ENCODE measurements at places on chromosomes 11 and 22.
A peak's percentile ranks its signal among the peaks of the same experiment; 100 is the strongest.

GRCh38 chr11:117597071-117597470, 199.9 kb downstream of the DSCAML1 start:
- DNase-seq, result peak; percentile 30

DNA sequence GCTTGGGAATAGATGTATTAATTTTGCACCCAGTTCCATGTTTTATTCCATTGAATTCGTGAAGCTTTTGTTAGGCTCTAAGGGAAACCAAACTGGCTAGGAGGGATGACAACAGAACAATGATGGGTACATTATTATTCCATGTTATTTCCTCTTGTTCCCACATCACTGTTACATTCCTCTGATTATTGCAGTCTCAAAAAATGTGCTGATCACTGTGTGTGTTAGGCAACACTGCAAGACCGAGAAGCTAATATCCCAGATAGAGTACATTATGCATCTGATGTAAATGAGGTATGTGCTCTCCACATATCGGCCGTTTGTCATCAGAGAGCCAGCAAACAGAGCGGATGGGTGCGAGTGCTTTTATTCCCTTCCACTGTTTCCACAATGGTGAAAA, 327.9 kb downstream of the SOX6 start:
- DNase-seq, result no peak

GRCh38 chr11:44301564-44302271, 8.2 kb downstream of the ALX4 start:
- DNase-seq, result no peak

DNA sequence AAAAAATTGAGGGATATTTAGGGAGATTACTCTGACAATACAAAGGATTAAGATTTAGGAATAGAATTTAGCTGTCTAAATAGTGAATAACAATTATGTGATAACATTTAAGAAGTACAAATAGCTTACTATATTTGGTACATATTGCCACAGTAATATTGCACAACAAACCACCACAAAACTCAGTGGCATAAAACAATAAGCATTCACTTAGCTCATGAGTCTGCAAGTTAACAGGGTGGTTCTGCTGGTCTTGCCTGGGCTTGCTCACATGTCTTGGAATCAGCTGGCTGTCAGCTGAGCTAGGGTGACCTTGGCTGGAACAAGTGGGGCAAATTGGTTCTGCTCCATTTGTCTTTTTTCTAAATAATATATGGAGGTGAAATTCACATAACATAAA, 115.1 kb downstream of the DCDC1 start:
- DNase-seq, result no peak

- DNase-seq, result peak; percentile 53
Measured at GRCh38 chr11:8092587-8093424, 11.8 kb downstream of the TUB start.

GRCh38 chr22:37486224-37486845, at the start of gene MFNG:
TSS of gene MFNG (minus strand) at chr22:37486384. CDS start at chr22:37486177, 207 bp downstream.
- DNase-seq, result peak; percentile 87

GRCh38 chr11:102830001-102830727, 13.2 kb downstream of the MMP3 start:
- no peak for DNase-seq

DNA sequence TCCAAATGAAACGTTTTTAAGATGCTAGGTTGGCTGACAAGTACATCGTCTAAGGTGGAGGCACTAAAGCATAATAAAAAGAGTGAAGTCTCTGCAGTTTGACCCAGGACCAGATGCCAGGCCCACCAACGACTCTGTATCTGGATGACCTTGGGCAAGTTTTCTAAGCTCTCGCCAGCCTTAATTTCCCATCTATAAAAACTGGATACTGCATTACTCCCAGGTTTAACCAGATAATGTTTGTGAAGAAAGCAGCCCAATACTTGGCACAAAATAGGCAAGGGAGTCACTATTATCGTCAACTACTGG, 49.0 kb downstream of the FAM83F start:
- no peak for DNase-seq

DNA sequence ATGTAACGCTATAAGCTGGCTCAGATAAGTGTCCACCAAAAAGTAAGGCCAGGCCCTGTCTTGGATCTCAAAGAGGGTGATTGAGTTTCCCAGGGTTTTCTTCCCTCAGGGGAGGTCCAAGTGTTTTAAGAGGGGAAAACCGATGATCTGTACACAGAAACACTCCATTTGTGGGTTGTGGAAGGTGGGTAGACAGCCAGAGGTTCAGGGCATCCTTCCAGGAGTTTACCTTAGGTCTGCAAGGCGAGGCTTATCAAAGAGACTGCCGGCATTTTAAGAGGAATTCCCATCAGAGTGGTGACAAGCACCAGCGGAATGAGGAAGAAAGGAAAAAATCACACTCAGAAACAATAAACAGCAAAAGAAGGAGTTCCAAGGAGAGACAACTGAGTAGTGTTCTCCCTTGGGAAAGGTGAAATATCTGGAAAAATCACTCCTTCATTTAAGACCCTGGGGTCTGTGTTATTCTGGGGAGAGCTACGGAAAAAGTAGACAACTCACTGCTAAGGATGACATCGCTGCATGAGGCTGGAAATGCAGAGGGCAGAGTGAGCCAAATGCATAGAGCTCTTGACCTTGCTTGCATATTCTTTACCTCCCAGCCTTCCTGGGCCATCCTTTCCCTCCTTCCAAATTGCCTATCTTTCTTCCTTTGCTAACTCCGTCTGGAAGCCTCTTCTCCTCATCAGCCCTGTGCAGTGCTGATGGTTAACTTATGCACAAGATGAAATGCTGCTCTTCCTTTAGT, 22.1 kb upstream of the MMP7 start:
- DNase-seq, result no peak

DNA sequence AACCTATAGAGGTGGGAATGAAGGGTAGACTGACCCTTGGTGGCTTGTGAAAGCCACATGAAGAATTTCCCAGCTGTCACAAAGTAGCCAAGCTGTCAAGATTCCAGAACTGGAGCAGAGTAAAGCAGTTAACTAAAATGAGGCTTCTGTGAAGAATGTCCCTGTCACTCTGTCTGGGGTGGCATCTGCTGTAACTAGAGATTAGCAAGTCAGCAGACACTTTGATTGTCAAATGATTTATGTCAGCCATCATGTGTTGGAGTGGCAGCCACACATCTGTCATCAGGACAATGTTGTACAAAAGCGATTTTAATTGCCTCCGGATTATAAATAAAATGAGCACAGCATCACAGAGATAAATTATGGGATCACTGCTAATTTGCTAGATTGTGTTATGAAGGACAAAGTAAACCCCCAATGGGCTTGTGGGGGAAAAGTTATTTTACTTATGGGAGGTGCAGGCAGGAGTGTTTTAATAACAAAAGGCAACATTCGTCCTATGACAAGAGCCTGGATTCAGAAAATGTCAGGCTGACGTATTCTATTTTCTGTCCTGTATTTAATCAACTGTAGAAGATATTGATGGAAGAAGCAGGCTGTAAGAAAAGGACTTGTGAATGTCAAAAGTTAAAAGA, 270.9 kb downstream of the FAM181B start:
- DNase-seq, result no peak

DNA sequence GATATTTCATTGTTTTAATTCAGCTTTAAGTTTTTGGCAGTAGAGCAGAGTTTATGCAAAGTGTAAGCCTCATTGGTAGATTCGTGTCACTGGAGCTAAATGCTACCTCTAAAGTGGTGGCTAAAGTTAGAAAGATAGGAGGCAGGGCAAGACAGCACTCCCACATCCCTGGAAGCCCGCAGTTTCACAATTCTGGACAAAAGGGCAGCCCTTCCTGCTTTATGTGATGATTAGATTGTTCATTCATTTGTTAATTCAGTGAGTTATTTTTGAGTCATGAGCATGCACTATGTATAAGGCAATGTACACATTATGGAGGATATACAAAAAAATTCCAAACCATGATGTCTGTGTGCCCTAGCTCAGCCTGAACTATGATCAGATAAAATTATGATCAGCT, 52.1 kb upstream of the EIF3M start:
- DNase-seq, result no peak

DNA sequence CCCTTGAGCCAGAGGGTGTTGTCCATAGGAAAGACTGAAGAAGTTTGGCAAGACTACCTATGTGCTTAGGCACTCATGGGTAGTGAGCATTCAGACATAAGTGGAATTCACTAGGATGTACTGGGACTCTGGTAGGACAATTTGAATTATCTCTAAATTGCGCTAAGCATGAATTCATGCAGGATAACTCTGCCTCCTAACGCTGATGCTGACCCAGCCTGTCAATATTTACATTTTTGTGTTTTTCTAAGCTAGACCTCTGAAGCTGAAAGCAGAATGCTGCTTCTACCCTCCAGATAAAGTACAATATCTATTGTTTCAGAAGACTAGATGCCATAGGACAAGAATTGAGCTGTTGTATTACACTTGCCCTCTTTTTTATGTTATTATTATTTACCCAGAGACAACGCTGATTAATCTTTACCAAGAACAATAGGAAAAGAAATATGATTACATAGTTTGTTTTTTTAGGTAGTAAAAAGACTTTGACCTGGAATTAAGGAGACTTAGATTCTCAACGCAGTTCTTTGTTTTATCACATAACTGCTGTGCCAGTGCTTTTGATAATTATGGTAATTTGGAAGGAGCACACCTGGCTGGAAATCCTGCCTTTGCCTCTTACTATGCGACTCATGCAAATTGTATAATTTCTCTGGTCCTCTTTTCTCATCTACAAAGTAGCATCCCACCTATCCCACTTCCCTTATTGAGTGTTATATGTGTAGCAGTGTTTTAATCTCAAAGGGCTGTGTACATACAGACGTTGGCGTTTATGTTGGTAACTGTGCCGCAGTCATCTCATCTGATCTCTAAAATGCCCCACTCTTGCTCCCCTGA, 21.2 kb upstream of the GRAMD1B start:
- no peak for DNase-seq

GRCh38 chr22:41939981-41940831, 6.7 kb downstream of the CENPM start:
- no peak for DNase-seq

GRCh38 chr11:71426413-71426812, 21.8 kb downstream of the DHCR7 start:
- DNase-seq, result no peak

GRCh38 chr22:35749808-35750207, 32.1 kb downstream of the APOL5 start:
- DNase-seq, result no peak

GRCh38 chr22:47686594-47687345, 924.3 kb downstream of the TBC1D22A start:
- no peak for DNase-seq

- DNase-seq, result no peak
Measured at GRCh38 chr11:95562196-95562921, 227.2 kb downstream of the FAM76B start.

- DNase-seq, result peak; percentile 20
Measured at GRCh38 chr11:126212089-126212660, 593 bp downstream of the FAM118B start.

DNA sequence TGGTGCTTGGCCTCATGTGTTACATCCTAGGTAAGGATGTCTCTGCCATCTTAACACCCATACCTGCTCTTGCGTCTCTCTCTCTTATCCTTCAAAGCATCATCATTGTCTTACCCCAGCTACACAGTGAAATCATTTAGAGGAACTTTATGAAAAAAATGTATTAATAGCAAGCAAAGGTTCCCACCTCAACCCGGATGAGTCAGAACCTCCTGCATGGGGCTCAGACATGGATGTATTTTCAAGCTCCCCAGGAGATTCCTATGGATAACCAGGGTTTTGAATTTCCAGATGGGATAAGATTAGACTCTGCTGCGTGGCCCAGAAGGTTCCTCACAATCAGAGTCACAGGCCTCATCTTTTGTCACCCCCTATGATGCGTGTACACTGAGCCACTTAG, 89.1 kb upstream of the NNMT start:
- no peak for DNase-seq

DNA sequence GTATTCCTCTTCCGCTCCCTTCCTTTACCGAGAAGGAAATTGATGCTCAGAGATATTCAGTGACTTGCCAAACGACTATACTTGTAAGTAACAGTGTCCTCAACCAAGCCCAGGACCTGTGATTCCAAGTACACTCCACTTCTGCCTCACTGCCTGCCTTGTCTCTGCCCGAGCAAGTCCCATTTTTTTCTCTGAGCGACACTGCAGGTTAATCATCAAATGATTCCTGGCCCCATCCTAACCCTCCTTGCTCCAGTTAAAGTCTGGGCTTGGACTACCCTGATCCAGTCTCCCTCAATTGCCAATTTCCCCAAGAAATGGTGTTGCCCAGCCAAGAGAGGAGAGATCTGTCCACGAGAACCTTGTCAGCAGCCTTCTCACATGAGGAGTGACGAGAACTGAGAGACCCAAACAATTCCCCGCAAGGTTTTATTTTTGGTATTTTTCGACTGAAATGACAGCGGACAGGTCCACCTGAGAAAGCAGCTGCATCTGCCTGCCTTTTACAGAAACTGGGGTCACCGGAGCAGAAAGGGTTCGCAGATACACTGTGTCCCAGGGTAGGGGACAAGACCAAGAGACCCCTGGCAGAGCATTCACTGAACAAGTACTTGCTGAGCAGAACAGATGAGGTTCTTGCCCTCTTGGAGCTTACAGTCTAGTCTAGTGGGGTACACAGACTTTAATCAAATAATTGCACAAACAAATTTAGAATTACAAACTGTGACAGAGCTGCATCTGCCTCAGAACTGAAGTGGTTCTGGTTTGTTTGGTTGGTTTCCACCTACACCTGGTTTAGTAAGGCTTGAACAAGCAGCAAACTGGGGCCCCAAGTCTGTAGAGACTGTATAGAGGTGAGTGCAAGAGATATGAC, 11.4 kb downstream of the POU2AF1 start:
- no peak for DNase-seq

- peak; percentile 5 for DNase-seq
Measured at GRCh38 chr11:84714316-84714780, 912.8 kb downstream of the DLG2 start.

GRCh38 chr11:61021661-61022212, 50.3 kb downstream of the CD6 start:
- no peak for DNase-seq

DNA sequence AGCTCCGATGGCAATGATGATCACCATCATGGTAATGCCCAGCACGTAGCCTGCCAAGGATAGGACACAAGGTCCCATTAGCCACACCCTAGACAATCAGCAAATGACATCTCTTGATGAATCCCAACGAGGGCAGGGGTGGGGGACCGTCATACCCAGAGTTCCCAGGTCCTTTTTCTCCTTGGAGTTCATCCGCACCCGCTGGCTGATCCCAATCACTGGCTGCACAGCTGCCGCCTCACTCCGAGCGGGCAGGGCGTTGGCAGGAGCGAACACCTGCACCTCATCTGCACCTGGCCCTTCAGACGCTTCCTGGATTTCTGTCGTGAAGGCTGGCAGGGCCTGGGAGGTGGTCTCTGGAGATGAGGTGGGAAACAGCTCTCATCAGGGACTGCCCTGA, 2.9 kb downstream of the PIK3IP1 start:
- no peak for DNase-seq

- peak; percentile 25 for DNase-seq
Measured at GRCh38 chr11:5380740-5381342, 2.8 kb upstream of the OR51M1 start.

Data from CMK (cell line).